ENCODE measurements at places on chromosomes 4 and X.

DNA sequence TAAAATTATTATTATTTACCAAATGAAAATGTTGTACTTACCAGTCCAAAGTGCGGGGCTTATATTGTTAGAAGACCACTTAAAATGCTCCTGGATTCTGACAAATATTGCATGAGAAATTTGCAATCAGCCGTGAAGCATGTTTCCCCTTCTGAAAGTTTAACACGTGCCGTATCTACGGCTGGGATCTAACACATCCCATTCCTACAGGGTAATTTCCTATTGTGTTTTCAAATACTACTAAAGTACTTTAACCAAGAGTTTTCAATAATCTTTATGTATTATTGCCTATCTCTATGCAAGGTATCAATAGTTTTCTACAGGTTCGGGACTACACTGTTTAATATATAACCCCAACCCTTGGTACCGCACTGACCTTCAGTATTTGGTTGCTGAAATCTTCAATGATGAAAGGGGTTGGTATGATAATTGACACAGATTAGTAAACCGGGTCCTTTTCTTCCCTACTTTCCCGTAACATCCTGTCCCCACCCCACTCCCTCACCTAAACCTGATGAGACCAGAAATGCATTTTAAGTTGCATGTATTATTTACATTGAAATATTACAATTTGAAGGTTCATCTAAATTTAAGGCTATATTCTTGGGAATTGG, 795 bp upstream of the BRWD3 start:
- no peak for DNase-seq

DNA sequence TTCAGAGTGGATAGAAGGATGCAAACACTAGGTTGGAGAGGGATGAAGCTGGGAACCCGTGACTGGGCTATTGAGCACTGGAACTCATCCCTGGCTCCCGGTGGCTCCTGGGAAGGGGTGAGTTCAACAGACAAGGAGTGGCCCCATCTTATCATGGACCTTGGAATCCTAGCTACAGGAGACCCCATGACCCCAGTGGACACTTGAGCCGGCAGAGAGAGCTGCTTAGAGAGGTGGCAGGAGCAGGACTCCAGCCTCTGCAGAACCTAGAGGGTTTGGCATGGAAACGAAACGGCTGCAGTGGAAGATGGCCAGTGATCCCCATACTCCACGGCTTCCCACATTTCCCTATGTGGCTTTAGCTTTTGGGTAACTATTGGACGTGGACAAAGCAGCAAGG, 205.8 kb upstream of the SPANXN1 start:
- no peak for DNase-seq

DNA sequence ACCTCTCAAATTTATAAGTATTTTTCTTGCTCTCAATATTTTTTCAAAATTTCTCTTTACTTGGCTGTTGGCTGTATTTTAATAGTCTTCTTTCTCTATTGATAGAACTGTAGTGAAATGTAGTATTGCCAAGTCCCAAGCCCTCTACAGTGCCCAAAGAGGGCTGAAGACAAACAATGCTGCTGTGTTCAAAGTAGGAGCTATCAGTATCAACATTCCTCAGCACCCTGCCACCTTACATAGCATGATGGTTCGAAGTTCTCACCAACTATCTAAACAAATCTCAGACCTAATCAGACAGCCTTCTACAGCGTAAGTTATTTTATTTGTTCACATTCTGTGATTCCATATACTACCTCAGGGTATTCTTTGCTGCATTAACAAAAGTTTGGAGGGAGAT, 99.1 kb upstream of the ADAD1 start:
- no peak for DNase-seq

DNA sequence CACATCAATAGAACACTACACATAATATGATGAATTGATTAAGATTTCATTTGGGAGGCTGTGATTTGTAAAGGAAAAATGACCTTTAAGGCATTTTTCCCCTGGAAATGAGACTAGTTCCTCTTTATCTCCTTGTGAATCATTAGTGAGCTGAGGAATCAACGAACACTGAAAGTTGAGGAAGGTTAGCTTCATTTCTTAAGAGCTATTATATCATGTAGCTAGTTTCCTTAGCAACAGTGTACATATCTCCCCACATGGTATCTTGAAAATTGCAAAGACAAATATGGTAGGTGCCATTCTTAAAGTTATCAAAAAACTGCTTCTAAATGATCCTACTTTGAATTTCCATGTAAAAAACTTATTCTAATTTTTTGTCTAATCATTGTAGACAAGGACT, 127.5 kb upstream of the NRK start:
- DNase-seq, result no peak

DNA sequence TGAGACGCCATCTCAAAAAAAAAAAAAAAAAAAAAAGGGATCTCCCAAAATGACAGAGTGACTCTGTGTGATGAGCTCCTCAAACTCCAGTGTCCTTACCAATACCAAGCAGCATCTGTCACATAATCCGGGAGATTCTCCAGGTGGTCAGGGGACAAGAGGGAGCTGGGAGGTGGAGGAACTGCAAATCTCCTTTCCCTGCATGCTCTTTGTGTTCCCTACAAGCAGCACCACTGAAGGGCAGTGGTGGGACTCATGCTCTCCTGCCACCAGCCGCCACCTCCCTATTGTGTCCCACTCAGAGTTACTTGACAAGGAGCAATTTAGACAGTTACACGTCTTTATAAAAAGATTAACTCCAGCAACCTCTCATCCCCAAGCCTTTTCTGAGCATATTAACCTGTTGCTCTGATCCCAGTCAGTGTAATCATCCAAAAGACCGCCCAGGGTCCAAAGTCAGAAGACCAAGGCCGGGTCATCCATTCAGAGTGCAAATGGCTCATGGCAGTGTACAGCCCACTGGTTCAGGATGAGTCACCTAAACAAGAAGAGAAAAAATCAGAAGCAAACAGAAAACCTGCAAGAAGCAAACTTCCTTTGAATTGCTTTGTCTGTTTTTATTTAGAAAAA, 23.6 kb downstream of the MGST2 start:
- DNase-seq, result no peak

GRCh38 chr4:185470501-185471195, 885 bp downstream of the CCDC110 start:
- no peak for DNase-seq

DNA sequence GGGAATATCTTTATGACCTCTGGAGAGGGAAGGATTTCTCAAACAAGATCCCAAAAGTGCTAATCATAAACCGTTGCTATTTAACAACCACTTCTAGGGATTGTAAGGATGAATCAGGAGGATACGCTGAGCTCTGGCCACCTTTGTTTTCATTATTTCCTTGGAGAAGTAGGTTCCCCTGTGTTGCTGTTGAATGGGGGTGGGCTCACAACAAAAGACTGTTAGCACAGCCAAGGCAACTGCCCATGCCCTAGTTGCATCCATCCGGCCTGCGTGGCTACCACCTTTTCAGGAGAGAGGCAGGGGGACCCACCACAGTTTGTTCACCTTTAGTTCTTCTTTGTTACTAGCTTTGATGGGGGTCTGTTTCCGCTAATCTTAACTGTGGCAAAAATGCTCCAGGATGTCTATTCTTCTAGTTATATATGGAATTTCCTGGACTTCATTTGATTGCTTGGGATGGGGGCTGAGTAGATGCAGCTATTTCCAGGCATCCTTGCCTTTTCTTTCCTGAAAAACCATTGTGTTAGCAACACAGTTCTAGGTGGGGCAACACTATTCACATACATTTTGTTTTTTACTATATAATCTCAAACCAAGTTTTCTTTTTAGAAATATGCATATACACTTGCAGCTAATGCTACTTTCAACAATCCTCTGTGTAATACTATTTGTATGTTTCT, 95.4 kb downstream of the KDR start:
- DNase-seq, result no peak

DNA sequence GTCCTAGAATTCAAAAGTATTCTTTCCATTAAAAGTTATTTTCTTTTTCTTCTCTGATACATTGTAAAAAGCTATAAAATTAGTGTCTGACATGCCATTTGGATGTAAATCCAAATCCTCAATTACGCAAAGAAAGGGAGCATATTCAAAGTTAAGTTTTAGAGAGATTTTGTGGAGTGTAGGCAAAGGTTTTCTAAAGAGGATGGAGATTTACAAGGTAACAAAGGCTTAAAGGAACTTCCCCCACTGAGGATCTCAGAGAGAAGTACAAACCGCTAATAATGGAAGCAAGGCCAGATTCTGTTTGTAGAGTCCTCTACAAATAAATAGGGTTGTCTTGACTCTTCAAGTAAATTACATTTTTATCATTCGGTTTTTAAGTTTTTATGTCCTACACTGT, 91.0 kb upstream of the MAPK10 start:
- DNase-seq, result no peak

- DNase-seq, result no peak
These were observed 75.9 kb upstream of the LSM6 start for GRCh38 chr4:146099585-146099984.

GRCh38 chrX:38192007-38192810, 28.5 kb downstream of the SRPX start:
- DNase-seq, result no peak

- no peak for DNase-seq
These were observed 52.2 kb downstream of the ADRA2C start for GRCh38 chr4:3818371-3818770.

DNA sequence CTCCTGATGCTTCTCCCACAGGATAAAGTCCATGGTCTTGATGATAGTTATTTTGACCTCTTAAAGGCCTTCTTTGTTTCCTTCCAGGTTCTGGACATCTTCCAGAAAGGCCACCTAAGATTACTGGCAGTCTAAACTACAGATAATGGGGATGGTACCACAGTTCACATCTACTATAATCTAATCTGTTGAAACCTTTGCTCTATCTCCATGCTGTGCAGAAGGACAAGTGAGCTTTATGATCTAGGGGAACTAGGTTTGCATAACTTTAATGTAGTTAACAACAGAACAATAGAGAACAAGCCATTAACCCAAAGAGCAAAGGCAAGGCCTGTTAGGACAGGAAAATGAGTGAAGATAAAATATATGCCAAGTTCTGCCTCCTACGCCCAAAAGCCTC, 103.9 kb upstream of the KLHL13 start:
- no peak for DNase-seq

DNA sequence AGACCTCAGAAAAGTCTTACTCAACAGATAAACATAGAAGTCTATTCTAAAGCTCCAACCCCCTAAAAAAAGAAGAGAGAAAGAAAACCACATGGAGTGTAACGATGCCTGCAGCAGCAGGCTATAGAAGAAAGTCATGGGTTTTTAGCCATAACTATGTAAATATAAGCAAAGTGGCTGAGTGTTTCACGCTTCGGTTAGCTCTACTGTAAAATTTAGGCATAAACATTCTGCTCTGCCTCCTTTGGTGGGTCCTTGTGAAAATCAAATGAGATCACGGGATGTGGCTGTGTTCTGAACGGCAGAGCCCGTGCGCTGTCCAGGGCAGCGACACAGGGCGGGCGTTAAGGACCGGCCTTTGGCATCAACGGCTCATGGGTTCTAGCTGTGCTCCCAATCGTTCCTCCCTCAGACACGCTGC, 78.4 kb downstream of the IRF2 start:
- DNase-seq, result no peak

GRCh38 chr4:110155654-110156053, 42.8 kb downstream of the ELOVL6 start:
- DNase-seq, result no peak

DNA sequence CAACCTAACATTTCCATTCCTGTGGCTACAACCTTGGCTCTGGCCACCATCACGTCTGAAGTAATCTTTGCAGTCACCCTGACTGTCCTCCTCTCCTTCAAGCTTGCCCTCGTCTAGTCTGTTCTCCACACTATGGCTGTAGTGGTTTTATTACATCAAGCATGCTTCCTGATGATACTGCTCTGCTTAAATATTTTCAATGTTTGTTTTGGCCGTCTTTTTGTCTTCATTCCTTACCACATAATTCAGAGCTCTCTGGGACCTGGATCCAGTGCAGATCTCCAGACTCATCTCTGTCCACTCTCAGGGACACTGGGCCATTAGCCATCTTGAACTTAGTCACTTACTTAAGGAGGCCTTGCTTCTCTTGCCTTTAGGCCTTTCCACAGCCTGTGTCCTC, 27.7 kb upstream of the FREM3 start:
- no peak for DNase-seq

GRCh38 chrX:27924261-27924660, 57.0 kb downstream of the DCAF8L1 start:
- DNase-seq, result no peak

GRCh38 chr4:82648356-82648755, 86.6 kb upstream of the TMEM150C start:
- no peak for DNase-seq

DNA sequence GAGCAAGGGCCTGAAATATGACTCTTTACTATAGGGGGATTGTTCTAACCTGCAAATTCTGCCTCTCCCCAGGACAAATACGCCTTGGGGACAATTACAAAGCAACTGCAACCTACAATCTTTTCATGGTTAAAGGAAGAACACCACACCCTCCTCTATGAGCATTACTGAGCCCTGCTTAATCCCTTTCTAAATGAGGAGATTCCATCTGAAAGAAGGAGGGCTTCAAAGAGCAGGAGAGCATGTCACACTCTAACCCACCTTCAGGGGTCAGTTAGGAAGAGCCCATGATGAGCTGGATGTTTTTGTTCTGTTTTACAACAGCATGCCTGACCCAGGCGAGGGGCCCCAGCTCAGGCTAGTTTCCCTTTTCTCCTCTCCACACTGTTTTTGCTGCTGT, 134.0 kb upstream of the ANXA3 start:
- DNase-seq, result no peak

DNA sequence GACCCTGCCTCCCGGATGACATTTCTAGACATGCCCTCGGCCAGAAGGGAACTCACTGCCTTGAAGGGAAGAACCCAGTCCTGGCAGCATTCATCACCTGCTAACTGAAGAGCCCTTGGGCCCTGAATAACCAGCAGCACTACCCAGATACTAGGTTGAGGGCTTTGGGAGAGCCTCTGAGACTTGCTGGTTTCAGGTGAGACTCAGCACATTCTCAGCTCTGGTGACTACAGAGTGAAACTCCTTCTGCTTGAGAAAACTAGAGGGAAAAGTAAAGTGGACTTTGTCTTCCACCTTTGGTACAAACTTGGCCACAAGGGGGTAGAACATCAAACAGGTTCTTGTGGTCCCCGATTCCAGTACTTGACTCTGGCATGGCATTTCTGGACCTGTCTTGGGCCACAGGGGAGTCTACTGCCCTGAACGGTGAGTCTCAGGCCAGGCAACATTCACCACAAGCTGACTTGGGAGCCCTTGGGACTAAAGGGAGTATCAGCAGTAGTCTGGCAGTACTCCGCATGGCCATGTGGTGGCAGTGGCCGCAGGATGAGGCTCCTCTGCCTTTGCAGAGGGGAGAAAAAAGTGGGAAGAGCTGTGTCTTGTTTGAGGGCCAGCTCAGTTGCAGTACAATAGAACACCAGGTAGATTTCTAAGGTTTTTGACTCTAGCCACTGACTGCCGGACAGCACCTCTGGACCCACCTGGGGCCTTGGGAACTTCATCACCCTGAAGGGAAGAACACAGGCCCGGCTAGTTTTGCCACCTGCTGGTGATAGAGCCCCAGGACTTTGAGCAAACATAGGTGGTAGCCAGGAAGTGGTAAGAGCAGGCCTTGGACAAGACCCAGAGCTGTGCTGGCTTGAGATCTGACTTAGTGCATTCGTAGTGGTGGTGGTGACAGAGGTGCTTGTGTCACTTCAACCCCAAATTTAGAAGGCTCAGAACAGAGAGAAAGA, 414.8 kb downstream of the OPHN1 start:
- DNase-seq, result no peak
